T follicular helper cell (primary cell): ENCODE measurements at places on chromosomes 1 and 21.

- no peak for DNase-seq
Observed at GRCh38 chr1:86018283-86018923, 138.2 kb downstream of the COL24A1 start.

GRCh38 chr1:4781646-4782045 is 127.2 kb downstream of the AJAP1 start:
- no peak for DNase-seq

GRCh38 chr1:11611638-11612327 is 42.4 kb downstream of the FBXO2 start:
- no peak for DNase-seq

- DNase-seq: no peak
Observed at GRCh38 chr1:160987359-160988050, 32.9 kb upstream of the ITLN2 start.

- no peak for DNase-seq
Observed at GRCh38 chr1:235644693-235645305, 4.8 kb downstream of the GNG4 start.
